ENCODE measurements at places on chromosomes 1 and 21. TPM values are rescaled to one million over a fixed set of nuclear protein-coding genes. Genes with fewer than 3 reads are reported as not detected.

Gene ANKRD34A
- total RNA-seq: 0.41 TPM

GRCh38 chr21:43986544-43987451 is 25.3 kb upstream of the TRAPPC10 start:
- no peak overlapping the region for H3K27ac ChIP-seq
- no peaks in the 10 kb centered on the region for H3K27me3 ChIP-seq
- DNase-seq: no peak
- peaks cover 24% of the 10 kb centered on the region for H3K36me3 ChIP-seq
- H3K4me1 ChIP-seq: no peaks in the 10 kb centered on the region

Gene TRAF3IP3
- 12.4 TPM for total RNA-seq

DNA sequence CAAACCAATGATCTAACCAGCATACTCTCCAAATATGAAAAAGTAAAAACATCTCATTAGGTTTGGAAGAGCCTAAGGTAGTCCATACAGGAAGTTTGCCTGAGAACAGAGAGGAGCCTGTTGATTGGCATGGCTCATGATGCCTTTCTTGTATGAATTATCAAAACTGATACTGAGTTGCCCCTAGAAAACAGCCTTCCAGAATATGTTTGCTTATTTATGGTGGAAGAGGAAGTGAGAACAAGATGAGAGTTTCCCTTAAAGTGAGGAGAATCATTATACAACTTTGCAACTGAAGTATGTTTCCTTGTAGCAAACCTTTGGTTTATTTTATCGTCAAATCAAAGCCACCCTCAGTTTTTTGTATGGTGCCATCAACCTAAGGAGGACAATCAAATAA is 23.8 kb upstream of the KIAA1614 start:
- no peak overlapping the region for H3K27ac ChIP-seq
- no peaks in the 10 kb centered on the region for H3K4me1 ChIP-seq
- no peak for DNase-seq
- no peaks in the 10 kb centered on the region for H3K27me3 ChIP-seq

Gene COA6
- 29.7 TPM for total RNA-seq

DNA sequence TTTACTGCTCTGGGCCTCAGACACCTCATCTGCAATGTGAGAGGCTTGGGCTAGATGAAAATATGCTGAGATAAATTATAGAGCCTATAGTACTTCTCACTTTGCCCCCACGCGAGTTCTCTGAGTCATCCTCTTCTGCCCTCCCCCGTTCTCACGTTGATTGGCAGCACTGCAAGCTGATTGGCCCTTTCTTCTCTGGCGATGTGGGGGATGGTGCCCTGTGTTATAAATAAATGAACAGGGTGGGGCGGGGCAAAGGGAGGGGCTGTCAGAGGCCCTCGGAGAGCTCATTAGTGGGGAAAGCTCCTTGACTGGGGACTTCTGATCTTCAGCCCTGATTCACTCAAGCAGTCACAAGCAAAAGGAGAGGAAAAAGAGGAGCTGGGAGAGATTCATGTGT is 64.3 kb upstream of the ZC3H12A start:
- H3K27ac ChIP-seq: no peak overlapping the region
- no peaks in the 10 kb centered on the region for H3K36me3 ChIP-seq
- no peaks in the 10 kb centered on the region for H3K4me1 ChIP-seq
- H3K4me3 ChIP-seq: no peak overlapping the region
- no peak for DNase-seq
- H3K27me3 ChIP-seq: peaks cover 14% of the 10 kb centered on the region

DNA sequence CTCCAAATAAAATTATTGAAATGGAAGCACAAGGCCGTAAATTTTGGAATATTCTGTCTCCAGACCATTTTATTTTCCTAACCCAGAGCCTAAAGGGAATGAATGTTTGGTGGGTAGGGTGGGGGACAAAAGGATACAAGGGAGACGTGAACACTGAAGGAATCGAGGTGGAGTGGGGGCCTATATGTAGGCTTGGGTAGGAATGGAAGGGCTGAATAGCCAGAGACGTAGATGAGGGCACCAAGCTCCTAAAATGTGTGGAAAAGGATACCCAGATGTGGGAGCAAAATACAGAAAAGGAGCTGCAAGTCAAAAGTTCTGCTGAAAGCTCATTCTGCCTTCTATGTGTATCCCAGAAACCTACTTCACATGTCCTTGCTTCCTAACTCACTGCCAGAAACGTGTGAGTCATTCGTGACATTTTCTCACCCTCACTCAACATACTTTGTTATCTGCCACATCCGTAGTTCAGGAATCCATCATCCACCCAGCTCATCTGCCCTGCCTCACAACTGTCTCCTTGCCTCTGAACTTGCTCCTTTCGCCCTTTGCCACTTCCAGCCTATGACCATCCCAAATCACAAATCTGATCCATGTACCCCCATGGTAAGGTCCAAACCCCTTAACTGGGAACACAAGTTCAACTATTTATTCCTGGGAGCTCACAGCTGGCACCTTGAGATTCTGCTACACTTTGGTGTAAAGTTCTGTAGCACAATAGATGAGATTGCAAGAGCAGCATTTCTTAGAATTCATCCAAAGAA is 84.1 kb upstream of the PRDX6 start:
- no peaks in the 10 kb centered on the region for H3K4me1 ChIP-seq
- no peaks in the 10 kb centered on the region for H3K36me3 ChIP-seq
- no peaks in the 10 kb centered on the region for H3K27me3 ChIP-seq

DNA sequence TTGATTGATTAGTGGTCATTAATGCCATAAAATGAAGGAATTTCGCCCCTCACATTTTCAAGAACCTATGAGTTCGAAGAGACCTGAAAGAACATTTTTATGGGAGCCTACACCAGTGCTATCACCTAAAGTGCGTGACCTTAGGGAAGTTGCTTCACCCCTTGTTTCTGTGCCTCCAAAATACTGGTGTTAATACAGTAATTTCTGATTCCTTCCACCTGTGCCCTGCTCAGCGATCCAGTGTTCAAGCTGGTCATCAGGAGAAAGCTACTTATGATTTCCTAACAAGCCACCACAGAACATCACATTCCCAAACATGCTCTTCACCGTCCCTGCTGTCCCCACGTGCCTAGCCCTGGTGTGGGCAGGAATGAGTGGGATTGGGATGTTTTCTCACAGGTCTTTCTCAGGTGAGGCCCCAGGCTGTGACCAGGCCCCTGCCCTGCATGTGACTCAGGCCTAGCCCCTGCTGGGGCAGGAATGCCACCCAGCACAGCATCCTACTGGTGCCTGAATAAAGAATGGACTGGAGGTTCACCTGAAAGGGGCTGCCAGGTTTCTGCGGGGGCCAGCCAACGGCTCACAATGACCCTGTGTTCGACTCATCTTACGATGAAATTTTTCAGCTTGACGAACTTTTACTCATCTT is 60.3 kb downstream of the CD247 start:
- H3K27ac ChIP-seq: no peak overlapping the region
- no peak for DNase-seq
- peaks cover 12% of the 10 kb centered on the region for H3K4me1 ChIP-seq
- H3K36me3 ChIP-seq: no peaks in the 10 kb centered on the region

DNA sequence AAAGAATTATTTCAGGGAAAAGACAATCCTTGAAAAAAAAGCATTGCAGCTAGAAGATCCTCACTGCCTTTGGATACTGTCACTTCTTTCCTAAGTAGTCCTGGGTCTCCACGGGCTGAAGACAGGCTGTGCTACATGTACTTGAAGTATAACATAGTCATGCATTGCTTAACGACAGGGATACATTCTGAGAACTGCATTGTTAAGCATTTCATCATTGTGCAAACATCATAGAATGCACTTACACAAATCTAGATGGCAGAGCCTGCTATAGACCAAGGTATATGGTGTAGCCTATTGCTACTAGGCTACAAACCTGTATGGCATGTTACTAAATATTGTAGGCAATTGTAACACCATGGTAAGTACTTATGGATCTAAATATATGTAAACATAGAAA is 54.0 kb downstream of the KIAA0040 start:
- no peaks in the 10 kb centered on the region for H3K4me1 ChIP-seq
- H3K36me3 ChIP-seq: no peaks in the 10 kb centered on the region
- H3K4me3 ChIP-seq: no peak overlapping the region
- DNase-seq: no peak
- no peak overlapping the region for H3K27ac ChIP-seq

GRCh38 chr1:28577738-28578536 is 14.1 kb upstream of the RAB42 start:
- H3K27ac ChIP-seq: no peak overlapping the region
- H3K4me1 ChIP-seq: peaks cover 32% of the 10 kb centered on the region
- no peak overlapping the region for H3K4me3 ChIP-seq

Gene TMEM200B
- 4.3 TPM for total RNA-seq

DNA sequence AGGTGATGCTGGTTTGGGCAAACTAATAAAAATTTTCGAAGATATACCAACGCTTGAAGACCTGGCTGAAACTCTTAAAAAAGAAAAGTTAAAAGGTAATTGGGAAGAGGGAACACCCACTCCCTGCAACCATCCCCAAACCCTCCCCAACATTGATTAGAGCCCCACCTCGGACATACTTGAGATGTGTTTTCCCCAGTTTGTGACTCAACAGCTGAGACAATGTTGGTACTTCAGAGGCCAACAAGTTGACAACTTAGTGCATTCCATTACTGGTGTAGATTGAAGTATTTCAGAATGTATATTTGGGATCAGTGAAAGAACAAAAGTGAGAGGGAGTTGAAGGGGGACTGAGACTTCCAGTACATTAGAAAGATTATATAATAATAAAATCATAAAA is 5.1 kb downstream of the IFI16 start:
- peak overlapping the region; percentile 31 for H3K27ac ChIP-seq
- DNase-seq: no peak

- peak; percentile 78 for DNase-seq
- H3K27me3 ChIP-seq: no peaks in the 10 kb centered on the region
Observed at GRCh38 chr1:153536671-153537375, 1.0 kb upstream of the S100A6 start.

GRCh38 chr1:150820730-150821512 is 12.9 kb upstream of the CTSK start:
- H3K4me1 ChIP-seq: no peaks in the 10 kb centered on the region
- DNase-seq: no peak
- peaks cover 100% of the 10 kb centered on the region for H3K36me3 ChIP-seq
- no peak overlapping the region for H3K4me3 ChIP-seq
- H3K27ac ChIP-seq: no peak overlapping the region

Gene ARHGAP29
- 63.8 TPM for total RNA-seq

- DNase-seq: no peak
- no peak overlapping the region for H3K27ac ChIP-seq
- H3K4me1 ChIP-seq: peaks cover 13% of the 10 kb centered on the region
- H3K27me3 ChIP-seq: no peaks in the 10 kb centered on the region
- no peaks in the 10 kb centered on the region for H3K36me3 ChIP-seq
Observed at GRCh38 chr1:182607566-182607965, 3.4 kb upstream of the RGS16 start.

DNA sequence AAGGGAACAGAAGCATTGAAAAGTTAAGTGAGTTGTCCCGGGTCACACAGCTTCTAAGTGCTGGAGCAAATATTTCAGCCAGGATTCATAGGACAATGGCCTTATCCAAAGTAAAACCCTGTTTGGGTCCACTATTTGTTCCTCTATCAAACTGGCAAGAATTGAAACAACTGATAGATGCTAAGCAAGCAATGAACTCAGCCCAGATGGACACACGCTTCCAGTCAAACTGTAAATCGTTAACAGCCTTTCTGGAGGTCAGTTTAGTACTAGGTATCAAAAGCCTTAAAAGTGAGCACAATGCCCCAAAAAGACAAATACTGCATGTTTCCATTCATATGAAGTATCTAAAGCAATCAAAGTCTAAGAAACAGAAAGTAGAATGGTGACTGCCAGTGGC is 779 bp upstream of the SVBP start:
- no peak for DNase-seq
- H3K4me3 ChIP-seq: peak overlapping the region; percentile 72
- H3K27ac ChIP-seq: no peak overlapping the region
- H3K4me1 ChIP-seq: peaks cover 23% of the 10 kb centered on the region
- no peaks in the 10 kb centered on the region for H3K36me3 ChIP-seq

DNA sequence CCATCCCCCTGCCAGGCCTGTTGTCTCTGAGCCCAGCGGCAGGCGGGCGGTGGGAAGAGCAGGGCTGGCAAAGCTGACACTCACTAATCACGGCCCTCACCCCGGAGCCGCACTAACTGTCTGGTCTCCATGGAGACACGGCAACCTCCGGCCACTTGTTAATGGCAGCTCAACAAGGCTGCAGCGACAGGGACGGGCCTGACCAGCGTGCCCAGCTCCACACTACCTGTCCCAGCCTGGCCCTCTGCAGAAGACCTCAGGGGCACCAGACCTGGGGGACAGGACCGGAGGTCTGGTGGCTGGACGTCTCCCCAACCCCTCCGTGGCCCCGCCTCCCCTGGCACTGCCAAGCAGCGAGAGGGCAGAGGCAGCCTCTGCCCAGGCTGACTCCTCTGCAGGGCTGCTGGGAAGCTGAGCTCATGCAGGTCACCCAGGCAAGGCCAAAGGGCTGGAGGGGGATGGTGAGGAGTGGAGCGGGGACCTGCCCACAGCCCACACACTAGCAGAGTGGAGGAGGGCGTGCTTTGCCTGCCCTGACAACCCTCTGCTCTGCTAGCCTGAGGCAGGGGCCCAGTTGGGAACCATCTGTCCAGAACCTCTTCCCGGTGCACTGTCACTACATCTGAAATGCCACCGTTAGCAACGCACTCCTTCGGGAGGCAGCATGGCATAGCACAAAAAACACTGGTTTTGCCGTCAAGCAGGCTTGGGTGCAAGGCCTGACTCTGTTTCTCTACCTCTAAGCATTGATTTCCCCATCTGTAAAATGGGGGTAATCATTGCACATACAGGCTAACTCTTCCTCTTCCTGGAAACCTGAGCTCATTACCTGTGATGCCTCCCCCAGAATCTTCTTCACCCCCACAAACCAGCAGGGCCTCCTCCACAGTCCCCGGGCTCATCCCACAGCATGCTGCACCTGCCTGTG is 29.6 kb upstream of the WASF2 start:
- H3K4me3 ChIP-seq: no peak overlapping the region
- H3K4me1 ChIP-seq: peaks cover 59% of the 10 kb centered on the region
- H3K36me3 ChIP-seq: no peaks in the 10 kb centered on the region
- H3K27me3 ChIP-seq: no peaks in the 10 kb centered on the region
- no peak for DNase-seq

Gene OSCP1
- total RNA-seq: 17.1 TPM

Gene ACTL8
- not detected for total RNA-seq

- no peaks in the 10 kb centered on the region for H3K36me3 ChIP-seq
- no peak for DNase-seq
- no peak overlapping the region for H3K4me3 ChIP-seq
- no peak overlapping the region for H3K27ac ChIP-seq
- no peaks in the 10 kb centered on the region for H3K27me3 ChIP-seq
Observed at GRCh38 chr1:226788965-226789364, 49.9 kb upstream of the ITPKB start.

Gene HIVEP3
- total RNA-seq: 11.6 TPM

DNA sequence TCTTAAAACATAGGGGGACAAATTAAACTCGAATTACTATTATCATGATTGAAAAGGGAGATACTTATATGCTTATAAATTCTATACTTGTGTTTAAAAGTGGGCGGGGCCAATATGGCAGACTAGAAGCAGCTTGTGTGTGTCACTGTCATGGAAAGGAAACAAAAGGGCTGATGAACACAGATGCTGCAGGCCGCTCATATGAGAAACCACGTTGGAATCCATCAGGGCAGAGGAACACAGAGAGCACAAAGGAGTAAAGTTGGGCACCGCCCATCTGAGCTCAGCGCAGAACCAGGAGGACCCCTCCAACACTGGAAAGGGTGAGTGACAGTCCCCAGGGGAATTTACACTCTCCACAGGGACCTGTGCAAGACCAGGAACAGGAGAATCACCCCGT is 107.0 kb downstream of the SLC5A9 start:
- DNase-seq: no peak
- H3K27me3 ChIP-seq: no peaks in the 10 kb centered on the region
- H3K36me3 ChIP-seq: no peaks in the 10 kb centered on the region
- no peak overlapping the region for H3K27ac ChIP-seq
- H3K4me3 ChIP-seq: no peak overlapping the region

- H3K27ac ChIP-seq: no peak overlapping the region
- no peaks in the 10 kb centered on the region for H3K27me3 ChIP-seq
- no peaks in the 10 kb centered on the region for H3K36me3 ChIP-seq
- no peak for DNase-seq
Observed at GRCh38 chr21:24025101-24025500, 1582.2 kb downstream of the MRPL39 start.

Gene BMP8A
- total RNA-seq: not detected
